Left ventricle myocardium superior (tissue), 1 donor: ENCODE measurements at places on chromosomes 6 and 20.

- no peak for DNase-seq
Measured at GRCh38 chr20:57383447-57384347, 7.5 kb upstream of the RBM38 start.

DNA sequence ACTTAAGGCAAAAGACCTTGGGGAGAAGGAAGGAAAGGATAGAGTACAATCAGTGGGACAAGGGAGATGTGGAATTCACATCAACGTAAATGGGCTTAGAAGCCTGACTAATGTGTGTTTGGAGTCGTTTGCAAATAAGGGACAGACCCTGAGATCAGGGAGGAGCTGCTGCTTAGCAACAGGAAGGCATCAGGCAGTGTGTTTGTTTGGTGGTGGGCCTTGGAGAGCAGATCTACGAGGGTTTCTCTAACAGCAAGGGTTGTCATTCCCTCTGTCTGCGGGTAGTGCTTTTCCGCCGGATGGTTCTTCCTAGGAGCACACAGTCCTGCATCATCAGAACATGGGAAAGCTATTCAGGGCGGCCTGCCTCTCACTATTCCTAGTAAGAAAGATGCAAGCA lies 40.4 kb downstream of the C6orf118 start:
- DNase-seq = no peak

GRCh38 chr20:5135363-5136012 lies 8.7 kb downstream of the CDS2 start:
- DNase-seq = no peak

DNA sequence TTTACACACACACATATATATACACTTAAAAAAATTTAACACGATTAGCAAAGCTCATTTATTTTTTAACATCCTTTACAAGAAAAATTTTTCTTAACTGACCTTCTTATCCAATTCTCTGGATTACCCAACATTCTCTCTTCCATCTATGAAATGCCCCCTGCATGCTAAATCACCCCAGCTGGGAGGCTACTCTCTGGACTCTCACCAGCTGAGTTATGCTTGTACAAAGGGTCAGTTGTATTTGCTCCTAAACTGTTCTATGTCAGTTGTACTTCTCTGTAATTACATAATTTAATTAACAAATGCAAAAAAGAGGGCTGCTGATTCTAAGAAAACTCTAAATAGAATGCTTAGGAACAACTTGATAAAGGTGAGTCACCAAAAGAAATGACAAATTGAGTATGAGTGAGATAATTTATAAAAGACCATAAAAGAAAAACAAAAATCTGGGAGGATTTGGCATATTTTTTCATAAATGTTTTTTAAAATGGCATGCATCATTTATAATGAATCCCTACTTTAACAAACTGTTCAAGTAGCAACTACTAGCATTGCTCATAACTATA lies 120.5 kb downstream of the KIF13A start:
- DNase-seq = no peak

DNA sequence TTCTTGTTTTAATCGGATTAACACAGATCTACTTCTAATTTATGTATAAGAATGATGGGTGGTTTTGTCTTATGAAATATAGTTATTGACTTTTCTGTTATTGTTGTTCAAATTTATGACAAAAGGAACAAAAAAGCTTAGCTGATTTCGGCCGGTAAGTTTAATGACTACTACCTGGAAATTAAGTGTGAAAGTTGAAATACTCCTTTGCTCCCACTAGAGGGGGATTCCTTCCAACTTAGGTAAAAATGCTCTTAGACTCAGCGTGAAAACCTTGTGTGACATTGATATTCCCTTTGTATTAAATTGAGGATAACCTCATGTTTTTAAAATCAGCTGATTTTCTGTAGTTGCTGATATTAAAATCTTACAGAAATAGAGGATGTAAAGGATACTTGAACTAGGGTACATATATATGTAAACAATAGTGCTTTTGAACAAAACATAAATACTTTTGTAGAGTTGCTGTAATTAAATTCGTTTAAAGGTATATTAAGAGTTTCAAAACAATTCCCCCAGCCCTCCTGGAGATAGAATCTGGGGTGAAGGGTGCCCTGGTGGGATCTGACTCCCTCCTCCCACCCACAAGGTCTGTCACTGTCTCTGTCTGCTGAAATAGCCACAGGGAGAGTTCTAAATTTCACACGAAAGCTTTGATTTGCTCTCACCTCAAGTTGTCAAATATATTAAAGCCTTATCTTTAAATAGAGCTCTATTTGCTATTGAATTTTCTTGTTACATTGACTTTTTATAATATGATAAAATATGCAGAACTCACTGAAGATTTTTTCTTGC lies 257.5 kb downstream of the ARID1B start:
- no peak for DNase-seq

DNA sequence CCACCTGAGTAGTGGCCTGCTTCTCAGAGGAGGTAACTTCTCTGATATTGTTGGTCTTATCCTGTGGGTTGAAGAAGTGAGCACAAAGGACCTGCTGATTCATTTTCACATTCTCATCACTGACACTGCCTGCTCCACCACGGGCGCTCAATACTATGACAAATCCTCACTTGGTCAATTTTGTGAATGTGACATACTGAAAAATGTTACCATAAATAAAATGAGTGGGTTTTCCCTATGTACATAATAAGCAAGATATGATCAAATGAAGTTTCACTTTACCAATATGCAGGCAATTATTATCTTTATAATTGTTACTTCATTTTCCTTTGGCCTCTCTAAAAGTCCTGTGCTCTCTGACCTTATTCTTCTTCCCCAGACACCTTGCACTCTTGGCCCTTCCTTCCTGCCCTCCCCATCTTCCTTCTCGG lies 71.5 kb upstream of the RIPOR2 start:
- DNase-seq = no peak

- no peak for DNase-seq
Measured at GRCh38 chr6:117025310-117025709, 148.3 kb downstream of the RFX6 start.

- DNase-seq = no peak
Measured at GRCh38 chr6:636488-636887, 20.4 kb downstream of the HUS1B start.

- DNase-seq = no peak
Measured at GRCh38 chr20:813390-813789, 20.1 kb upstream of the FAM110A start.

DNA sequence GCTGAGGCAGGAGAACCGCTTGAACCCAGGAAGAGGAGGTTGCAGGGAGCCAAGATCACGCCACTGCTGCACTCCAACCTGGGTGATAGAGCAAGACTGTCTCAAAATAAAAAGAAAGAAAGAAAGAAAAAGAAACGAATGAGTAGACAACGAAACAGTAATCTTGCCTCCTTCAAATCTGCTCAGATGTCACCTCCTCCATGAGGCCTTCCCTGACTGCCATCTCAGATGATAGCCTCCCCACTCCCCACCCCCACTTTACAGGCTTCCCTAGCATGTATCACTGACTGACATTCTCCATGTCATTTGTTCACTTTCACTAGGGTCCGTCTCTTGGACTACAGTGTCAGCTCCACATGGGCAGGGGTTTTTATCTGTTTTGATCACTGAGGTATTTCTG lies 36.4 kb downstream of the C20orf203 start:
- DNase-seq = no peak

DNA sequence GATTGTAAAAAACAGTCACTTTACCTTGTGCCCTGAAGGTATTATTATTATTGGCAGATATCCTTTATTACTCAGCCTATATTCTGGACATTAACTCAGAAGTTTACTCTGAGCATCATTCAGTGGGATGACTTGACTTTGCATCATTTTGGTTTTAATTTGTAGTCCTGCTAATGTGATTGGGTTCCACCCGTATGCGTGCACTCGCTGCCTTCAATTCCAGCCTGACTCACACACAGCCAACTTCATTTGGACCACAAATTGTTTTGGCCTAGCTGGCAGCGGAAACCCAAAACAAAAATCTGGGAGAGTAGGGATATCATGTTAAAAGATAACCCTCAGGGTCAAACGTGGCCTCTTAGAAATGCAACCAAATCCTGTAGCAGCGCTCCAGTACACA lies 704.4 kb upstream of the SLC35B3 start:
- no peak for DNase-seq

- DNase-seq = no peak
Measured at GRCh38 chr20:40943591-40943990, 85.0 kb upstream of the TOP1 start.

DNA sequence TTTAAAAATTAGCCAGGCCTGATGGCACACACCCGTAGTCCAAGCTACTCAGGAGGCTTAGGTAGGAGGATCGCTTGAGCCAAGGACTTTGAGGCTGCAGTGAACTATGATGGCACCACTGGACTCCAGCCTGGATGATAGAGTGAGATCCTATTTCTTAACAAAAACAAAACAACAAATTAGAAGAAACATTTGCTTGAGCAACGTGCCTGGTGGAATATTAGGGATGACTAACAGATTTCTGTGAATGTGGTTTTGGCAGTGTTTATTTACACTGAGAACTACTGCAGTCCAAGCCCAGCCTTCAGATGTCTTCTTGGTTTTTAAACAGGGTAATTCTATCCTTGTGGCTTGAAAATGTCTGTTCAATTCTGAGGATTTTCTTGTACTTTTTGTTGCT lies 9.2 kb downstream of the PPP1R3G start:
- no peak for DNase-seq

- no peak for DNase-seq
Measured at GRCh38 chr20:2285193-2285592, 10.6 kb upstream of the TGM3 start.

DNA sequence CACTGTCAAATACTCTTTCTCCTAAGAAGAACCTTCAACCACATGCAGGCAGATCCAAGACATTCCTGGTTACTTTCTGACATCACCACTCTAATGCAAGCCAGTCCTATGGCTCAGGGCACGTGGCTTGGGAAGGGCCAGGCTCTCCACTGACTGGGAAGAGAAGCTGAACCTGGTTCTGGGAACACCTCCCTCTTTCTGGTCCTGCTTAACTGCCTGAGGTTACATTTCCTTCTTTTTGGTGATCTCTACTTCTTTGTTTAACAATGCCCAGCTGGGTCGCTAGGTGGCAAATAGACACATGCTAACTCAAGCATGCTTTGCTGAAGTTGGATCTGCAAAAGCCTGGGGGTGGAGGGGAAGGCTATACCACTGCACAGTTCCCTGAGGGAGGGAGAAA lies 249.8 kb downstream of the GMDS start:
- no peak for DNase-seq

- no peak for DNase-seq
Measured at GRCh38 chr20:5512694-5513093, 195.9 kb upstream of the PROKR2 start.

DNA sequence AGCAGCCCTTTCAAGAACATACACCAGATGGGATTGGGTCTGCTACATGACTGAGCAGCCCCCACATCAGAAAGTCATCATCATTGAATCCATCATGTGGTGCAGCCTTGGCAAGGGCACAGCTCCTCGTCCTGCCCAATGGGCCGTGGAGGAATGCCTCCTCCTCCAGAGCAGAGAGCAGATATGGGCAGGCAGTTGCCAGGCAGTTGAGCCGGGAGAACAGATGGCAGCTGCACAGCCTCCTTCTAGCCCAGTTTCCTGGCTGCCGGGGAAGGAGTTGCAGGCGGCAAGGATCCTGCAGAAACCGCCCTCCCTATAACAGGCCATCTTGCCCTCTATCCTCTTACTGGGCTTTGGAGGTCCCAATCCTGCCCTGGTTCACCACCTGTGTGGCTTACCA lies 11.9 kb upstream of the ZFAND3 start:
- DNase-seq = no peak

- no peak for DNase-seq
Measured at GRCh38 chr6:114833211-114833610, 490.4 kb upstream of the HS3ST5 start.

DNA sequence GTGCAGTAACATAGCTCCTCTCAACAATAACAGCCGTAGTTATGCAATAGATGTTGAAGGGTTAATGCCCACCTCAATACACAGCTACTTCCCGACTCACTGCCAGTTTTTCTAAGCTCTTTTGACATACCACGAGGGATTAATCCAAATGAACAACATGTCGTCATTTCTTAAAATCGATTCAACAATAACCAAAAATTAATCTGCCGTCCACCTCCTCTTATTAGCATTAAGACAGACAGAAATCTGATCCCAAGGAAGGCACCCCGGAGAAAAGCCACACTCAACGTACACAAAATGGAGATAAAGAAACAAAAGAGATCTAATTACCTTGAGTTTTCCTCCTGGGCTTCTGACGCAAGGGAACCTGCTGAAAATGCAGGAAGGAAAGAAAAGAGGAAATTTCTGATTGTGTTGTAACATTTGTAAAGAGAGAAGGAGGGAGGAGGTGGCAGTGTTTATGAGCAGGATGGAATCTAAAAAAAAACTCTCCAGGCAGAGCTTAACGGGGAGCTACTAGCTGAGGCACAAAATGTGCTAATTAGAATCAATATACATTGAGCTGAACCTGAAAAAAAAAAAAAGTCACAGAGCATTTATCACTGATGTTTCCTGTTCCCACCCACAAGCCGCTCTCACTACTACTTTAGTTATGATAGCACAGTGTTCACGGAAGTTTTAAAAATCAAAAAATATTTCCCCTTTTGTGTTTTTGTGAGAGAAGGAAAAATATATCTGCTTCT lies 109.3 kb downstream of the IPCEF1 start:
- DNase-seq = no peak

GRCh38 chr20:61680096-61680495 lies 385.6 kb downstream of the TAF4 start:
- no peak for DNase-seq

DNA sequence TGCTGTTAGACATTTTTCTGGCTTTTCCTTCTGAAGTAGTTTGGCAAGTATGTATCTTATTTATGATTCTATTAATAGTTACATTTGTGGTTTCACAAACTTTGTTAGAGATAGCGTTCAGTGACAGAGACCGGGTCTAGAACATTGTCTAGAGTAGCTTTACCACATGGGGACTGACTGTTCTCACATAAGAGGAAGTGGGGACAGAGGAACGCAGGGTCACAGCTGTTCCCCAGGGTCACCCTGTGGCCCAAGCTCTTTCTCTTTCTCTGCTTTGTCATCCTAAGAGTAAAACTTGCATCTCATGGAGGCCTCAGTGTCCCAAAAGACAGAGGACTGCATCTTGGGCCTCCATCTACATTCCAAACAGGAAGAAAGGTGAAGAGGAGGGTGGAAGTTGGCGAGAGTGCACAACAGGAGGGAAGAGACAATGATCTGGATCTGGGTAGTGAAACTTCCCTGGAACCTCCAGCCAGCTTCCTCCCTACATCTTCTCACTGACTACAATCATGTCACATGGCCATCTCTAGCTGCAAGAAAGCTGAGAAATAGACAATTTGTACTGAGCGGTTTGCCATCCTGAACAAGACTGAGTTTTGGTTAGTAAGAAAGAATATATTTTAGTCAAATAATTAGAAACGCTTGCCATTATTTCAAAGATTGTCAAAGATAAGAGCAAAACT lies 645.8 kb upstream of the ARID1B start:
- DNase-seq = no peak

GRCh38 chr20:52160621-52161204 lies 30.9 kb downstream of the ZFP64 start:
- DNase-seq = no peak
